ENCODE measurements at places on chromosomes 6 and 20. TPM values are rescaled to one million over a fixed set of nuclear protein-coding genes. Genes with fewer than 3 reads are reported as not detected.

Gene COMMD7
- 30.7 TPM for total RNA-seq

Gene HIVEP2
- total RNA-seq, result 31.8 TPM

Gene CPXM1
- 2.9 TPM for total RNA-seq

Gene CCDC170
- total RNA-seq, result not detected

Gene MYCT1
- total RNA-seq, result not detected

Gene EDEM2
- total RNA-seq, result 14.4 TPM

Gene LPA
- not detected for total RNA-seq

Gene PGC
- total RNA-seq, result not detected

Gene OPN5
- total RNA-seq, result not detected

Gene METTL24
- total RNA-seq, result not detected

Gene ZNF451
- total RNA-seq, result 46.8 TPM

Gene F13A1
- total RNA-seq, result not detected
